GM12892 (cell line): ENCODE measurements at places on chromosomes 7 and 10.

DNA sequence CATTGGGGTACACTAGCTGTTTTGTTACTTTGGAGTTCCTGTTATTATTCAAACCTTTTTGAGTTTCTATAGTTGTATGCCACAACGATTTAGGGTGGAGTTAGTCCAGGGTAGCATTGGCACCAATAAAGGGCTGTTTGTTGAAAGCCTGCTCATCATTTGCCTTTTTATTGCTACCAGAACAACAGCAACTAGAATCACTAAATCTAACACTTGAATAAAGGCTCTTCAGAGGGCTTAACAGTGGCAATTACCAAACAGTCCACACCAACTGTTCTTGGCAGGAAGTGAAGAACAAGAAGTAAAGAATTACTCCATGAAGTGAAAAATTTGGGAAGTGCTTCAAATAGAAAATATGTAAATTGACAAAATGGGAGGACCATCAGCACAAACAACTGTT, 621.4 kb downstream of the PHTF2 start:
- DNase-seq, result no peak

DNA sequence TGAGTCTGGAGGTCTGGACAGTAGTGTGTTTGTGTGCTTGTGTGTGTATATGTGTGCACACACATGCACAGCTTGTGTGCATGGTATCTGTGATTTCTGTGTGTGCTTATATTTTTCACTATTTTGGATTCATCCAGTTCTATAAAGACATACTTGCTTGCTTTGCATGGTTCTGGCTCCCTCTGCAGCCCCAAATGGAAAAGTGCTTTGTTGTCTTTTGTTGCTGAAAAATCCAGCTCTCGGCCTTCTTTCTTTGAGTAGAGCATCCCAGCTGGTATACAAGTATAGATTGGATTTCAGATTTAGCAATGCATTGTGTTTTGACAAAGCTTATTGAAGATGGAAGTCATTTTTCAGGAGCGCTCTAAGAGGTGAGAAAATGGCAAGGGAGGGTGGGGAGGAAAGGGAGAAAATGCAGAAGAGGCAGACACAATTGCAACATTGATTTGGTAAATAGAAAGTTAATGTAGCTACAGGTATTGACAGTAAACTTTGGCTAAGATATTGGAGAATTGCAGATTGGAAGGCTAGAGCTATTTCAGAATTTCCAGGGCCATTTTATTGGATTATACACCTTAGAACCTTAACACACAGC, 333.9 kb downstream of the AUTS2 start:
- DNase-seq, result no peak

DNA sequence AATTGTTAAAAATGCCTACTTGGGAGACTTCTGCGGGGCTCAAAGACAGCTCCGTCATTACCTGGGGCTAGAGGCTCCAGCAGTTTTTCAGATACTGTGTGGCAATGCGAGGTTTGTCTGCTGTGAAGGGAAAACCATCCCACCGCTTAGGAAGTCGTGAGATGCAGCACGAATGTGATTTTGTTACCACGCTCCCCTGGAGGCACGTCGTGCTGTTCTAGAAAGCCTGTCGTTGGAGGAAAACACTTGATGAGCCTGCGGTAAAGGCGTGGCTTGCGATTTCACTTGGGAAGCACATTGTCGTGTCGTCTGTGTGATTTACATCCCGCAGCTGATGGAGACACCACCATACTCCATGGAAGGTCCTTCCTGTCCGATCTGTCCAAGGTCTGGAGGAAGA, 39.3 kb downstream of the CAMK1D start:
- no peak for DNase-seq

GRCh38 chr10:12390733-12391132, 41.4 kb downstream of the CAMK1D start:
- no peak for DNase-seq

GRCh38 chr7:141407893-141408292, 143.3 kb upstream of the AGK start:
- no peak for DNase-seq

DNA sequence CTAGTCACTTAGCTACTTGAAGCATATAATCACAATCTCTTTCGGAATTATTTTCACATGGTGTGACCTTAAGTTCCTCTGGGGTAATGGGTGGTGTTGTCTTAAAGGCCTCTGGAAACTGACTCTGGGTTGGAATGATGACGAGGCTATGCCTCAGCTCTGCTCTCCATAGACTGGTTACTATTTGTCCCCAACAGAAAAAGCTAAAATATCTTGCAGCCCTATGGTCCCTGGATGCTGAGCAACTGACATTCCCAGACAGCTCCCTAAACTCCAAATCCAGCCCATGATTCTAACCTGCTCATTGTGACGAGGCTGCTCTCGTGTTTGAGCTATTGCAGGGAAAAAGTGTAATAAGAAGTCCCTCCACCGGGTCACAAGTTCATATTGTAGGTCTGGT, 51.6 kb downstream of the HBP1 start:
- no peak for DNase-seq
